Ascending aorta (tissue), 2 donors: ENCODE measurements at places on chromosomes 3 and 15. TPM values are rescaled to one million over a fixed set of nuclear protein-coding genes. Genes with fewer than 3 reads are reported as not detected.

DNA sequence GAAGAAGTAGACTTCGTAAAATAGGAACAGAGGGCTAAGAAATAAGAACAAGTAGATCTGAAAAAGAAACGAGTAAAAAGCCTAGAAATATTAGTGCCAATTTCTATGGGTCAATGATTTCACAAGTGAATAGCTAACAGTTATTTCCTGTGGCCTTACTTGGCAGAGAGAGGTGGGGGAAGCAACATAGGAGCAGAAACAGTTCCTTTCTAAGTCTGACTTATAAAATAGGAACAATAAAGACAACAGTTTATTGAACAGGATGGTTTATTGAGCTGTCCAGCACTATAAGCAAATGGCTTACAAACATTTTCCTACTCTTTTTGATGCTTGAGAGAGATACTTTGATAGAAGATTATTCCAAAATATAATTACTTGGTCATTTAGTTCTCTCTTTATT is 37.9 kb downstream of the AGTR1 start:
- no peaks in the 10 kb centered on the region for H3K27me3 ChIP-seq
- no peak overlapping the region for H3K4me3 ChIP-seq
- H3K4me1 ChIP-seq = no peaks in the 10 kb centered on the region
- no peaks in the 10 kb centered on the region for H3K36me3 ChIP-seq
- DNase-seq = no peak
- no peak overlapping the region for H3K27ac ChIP-seq

DNA sequence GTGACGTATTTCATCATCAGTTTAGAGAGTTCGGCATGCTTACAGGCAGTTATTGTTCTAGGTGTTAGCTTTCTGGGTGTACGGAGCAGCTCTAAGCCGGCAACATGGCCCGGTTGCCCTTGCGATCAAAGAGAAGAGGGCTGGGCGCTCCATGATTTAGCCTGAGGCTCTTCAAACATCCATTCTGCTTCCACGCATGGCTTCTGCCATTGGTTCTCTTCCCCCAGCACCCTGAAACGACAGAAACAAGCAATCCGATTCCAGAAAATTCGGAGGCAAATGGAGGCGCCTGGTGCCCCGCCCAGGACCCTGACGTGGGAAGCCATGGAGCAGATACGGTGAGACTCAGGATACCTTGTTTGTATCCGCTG is 574 bp downstream of the NGRN start:
- peaks cover 7% of the 10 kb centered on the region for H3K36me3 ChIP-seq
- peak overlapping the region; percentile 89 for H3K27ac ChIP-seq
- DNase-seq = no peak
- H3K27me3 ChIP-seq = no peaks in the 10 kb centered on the region
- H3K4me3 ChIP-seq = peak overlapping the region; percentile 62

- no peaks in the 10 kb centered on the region for H3K27me3 ChIP-seq
- H3K4me3 ChIP-seq = no peak overlapping the region
- DNase-seq = no peak
These were observed 17.4 kb downstream of the POLG start for GRCh38 chr15:89317186-89317720.

DNA sequence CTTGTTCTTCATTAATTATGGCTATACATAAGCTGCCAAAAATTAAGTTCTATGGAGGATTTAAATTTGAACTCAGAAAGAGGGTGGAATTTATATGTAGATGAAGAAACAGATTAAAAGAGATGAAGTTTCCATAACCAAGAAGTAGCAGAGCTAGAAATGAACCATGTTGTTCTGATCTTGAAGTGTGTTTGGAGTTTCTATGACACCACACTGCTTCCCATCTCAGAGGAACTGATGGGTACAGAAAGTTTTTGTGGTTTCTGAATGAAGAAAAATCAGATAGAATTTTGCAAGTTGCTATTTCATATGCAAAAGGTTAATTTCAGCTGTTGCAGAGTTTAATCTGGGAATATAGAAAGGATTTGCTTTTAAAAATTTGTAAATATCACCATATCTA is 710.3 kb downstream of the PDCD6IP start:
- no peaks in the 10 kb centered on the region for H3K4me1 ChIP-seq
- H3K27me3 ChIP-seq = no peaks in the 10 kb centered on the region
- H3K4me3 ChIP-seq = no peak overlapping the region
- no peaks in the 10 kb centered on the region for H3K36me3 ChIP-seq
- H3K27ac ChIP-seq = no peak overlapping the region

DNA sequence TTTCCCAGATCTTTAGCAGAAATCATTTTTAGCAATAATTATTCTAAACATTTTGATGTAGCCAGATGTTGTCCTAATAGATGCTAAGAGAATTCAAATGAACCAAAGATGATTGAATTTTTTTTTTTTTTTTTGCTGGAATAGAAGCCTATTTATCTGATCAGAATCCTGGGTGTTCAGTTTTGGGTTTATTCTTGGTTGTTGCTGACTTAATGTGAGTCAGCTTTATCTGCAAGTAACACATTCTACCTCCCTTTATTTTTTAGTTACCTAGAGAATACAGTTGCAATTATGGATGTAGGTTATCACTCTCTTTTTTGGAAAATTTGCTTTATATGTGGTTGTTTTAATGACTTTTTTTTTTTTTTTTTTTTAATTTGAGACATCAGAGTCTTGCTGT is 6.4 kb downstream of the CEP97 start:
- no peaks in the 10 kb centered on the region for H3K27me3 ChIP-seq
- H3K36me3 ChIP-seq = peaks cover 31% of the 10 kb centered on the region
- DNase-seq = no peak
- H3K4me3 ChIP-seq = no peak overlapping the region
- H3K4me1 ChIP-seq = no peaks in the 10 kb centered on the region

- H3K27ac ChIP-seq = peak overlapping the region; percentile 98
- H3K4me3 ChIP-seq = peak overlapping the region; percentile 96
- H3K27me3 ChIP-seq = no peaks in the 10 kb centered on the region
- H3K36me3 ChIP-seq = no peaks in the 10 kb centered on the region
- DNase-seq = no peak
These were observed 3.2 kb upstream of the SIN3A start for GRCh38 chr15:75454471-75455378.

DNA sequence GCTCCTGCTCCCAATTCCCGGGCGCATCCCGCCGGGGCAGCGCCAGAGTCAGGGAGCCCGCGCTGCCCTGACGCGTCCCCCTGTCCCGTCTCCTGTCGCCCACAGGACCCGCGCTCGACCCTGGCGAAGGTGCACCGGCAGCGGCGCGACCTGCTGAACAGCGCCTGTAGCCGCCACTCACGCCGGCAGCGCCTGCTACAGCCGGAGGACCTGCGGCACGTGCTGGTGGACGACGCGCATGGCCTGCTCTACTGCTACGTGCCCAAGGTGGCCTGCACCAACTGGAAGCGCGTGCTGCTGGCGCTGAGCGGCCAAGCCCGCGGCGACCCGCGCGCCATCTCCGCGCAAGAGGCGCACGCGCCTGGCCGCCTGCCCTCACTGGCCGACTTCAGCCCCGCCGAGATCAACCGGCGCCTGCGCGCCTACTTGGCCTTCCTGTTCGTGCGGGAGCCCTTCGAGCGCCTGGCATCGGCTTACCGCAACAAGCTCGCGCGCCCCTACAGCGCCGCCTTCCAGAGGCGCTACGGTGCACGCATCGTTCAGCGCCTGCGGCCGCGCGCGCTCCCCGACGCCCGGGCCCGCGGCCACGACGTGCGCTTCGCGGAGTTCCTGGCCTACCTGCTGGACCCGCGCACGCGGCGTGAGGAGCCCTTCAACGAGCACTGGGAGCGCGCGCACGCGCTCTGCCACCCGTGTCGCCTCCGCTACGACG is 16.9 kb downstream of the C3orf22 start:
- peak; percentile 48 for DNase-seq
- no peak overlapping the region for H3K4me3 ChIP-seq
- H3K4me1 ChIP-seq = no peaks in the 10 kb centered on the region
- no peaks in the 10 kb centered on the region for H3K36me3 ChIP-seq
- no peak overlapping the region for H3K27ac ChIP-seq

- no peaks in the 10 kb centered on the region for H3K4me1 ChIP-seq
- H3K36me3 ChIP-seq = no peaks in the 10 kb centered on the region
- H3K27me3 ChIP-seq = no peaks in the 10 kb centered on the region
- H3K27ac ChIP-seq = no peak overlapping the region
These were observed 62.3 kb downstream of the NOX5 start for GRCh38 chr15:69076756-69077155.

GRCh38 chr15:101489599-101490407 is at the start of gene PCSK6:
Gene PCSK6 (minus strand): TSS chr15:101489707. CDS start chr15:101489670, 37 bp downstream.
- no peak for DNase-seq
- H3K27ac ChIP-seq = no peak within 1 kb of the TSS
- peaks cover 10% of the 10 kb centered on the region for H3K27me3 ChIP-seq

DNA sequence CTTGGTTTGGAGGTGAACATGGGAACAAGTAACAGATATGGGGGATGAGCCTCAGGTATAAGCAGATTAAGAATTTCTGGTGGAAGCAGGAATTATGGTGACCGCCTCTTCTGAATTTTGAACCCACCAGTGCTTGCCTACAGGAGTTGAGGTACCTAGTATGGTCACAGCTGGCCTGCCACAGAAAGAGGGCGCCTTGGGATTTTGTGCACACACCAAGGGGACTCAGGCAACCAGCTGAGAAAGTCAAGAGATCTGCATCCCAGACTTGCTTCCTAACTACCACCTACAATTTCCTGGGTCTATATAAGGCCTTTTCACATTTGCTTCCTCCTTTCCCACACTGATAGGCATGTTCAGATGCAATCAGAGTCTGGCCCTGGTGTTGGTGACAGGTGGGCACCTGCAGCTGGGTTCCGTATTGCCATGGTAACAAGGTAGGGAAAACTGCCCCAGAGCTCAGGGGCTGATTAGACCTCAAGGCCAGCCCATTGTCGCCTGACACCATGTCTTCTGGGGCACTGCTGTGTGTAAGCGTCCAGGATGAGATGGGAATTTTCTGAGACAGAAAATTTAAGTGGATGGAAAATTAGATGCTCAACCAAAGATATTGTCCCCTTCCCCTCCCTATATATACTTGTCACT is 75.9 kb upstream of the RASGRF1 start:
- H3K4me1 ChIP-seq = no peaks in the 10 kb centered on the region
- no peak overlapping the region for H3K4me3 ChIP-seq
- H3K27me3 ChIP-seq = no peaks in the 10 kb centered on the region
- H3K36me3 ChIP-seq = no peaks in the 10 kb centered on the region

DNA sequence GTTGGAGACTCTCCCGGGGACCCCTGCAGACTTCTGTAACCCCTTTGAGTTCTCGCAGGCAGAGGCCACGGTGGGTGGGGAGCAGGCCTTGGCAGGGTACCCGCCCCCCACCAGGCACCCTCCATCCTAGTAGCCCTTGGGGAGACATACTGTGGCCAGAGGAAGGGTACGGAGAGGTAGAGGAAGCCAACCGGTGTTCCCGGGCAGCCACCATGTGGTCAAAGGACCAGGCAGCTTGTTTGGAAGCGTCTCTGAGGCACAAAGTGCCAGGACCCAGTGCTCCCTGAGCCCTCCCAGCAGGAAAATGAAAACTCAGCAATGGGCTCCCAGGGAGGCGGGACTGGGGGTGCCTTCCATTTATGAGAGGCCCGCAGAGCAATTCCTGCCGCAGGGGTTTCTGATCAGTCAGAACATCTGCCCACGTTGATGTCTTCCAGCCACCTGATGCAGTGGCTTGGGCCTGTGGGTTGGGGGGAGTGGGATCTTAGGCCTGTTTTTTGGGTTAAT is 53.0 kb upstream of the CGNL1 start:
- H3K4me3 ChIP-seq = no peak overlapping the region
- no peaks in the 10 kb centered on the region for H3K27me3 ChIP-seq
- DNase-seq = no peak

DNA sequence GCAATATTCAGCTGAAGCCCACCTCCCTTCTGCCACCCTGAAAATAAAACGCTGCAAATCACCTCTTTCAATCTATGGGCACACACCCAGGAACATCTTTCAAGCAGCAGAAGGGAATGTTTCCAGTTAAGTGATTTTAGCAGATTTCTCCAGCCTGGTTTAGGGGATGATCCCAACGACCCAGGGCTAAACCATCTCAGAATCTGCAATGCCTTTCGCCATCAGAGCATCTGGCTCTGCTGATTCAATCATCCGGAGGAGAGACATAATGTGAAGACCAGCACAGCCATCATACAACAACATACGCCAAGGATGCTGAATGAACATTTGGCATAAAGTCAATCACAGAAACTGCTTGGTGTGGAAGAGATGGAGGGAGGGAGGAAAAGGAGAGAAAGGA is 15.5 kb upstream of the LRRN1 start:
- no peak overlapping the region for H3K4me3 ChIP-seq
- no peak overlapping the region for H3K27ac ChIP-seq
- H3K36me3 ChIP-seq = no peaks in the 10 kb centered on the region
- no peaks in the 10 kb centered on the region for H3K27me3 ChIP-seq
- H3K4me1 ChIP-seq = no peaks in the 10 kb centered on the region
- no peak for DNase-seq

- no peak for DNase-seq
- no peaks in the 10 kb centered on the region for H3K4me1 ChIP-seq
- no peaks in the 10 kb centered on the region for H3K27me3 ChIP-seq
- H3K36me3 ChIP-seq = no peaks in the 10 kb centered on the region
- H3K27ac ChIP-seq = no peak overlapping the region
These were observed 33.5 kb upstream of the BCL6 start for GRCh38 chr3:187778726-187779125.

DNA sequence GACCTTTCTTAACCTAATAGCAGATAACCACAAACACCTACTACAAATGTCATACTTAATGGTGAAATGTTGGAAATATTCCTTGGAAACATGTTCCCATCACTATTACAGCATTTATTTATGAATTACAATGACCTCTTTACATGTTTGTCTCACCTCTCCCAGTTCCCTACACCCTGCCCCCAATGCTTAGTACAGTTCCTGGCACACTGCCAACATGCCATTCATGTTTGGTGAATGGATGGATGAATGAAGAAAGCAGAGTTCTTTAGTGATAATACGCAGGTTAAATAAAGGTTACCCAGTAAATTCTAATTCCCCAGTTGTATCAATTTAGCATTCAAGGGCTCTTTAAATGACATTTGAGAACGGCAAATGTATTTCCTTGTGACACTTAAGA is 259.9 kb upstream of the ATP11B start:
- no peak for DNase-seq
- no peak overlapping the region for H3K27ac ChIP-seq

DNA sequence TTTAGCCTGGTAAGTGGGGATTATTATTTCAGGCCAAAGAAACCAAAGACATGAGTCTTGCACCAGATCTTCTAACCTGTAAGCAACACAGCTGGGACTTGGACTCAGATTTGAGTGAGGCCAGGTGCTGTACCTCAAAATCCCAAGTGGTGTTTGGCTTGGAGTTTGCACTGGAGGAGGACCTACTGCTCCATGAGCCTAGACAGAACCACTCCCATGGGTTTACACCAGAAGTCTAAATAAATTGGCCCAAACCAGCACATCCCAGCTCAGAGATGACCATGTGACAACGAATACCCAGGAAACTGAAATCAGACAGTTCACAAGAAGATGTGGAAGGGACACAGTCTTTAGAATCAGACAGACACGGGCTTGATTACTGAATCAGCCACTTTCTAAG is 47.5 kb downstream of the MINAR1 start:
- no peaks in the 10 kb centered on the region for H3K27me3 ChIP-seq
- H3K36me3 ChIP-seq = no peaks in the 10 kb centered on the region
- no peak for DNase-seq

The BUB1B gene
- not detected for total RNA-seq

The CASR gene
- not detected for total RNA-seq

The SI gene
- not detected for total RNA-seq

The SEMA5B gene
- 0.85 TPM for total RNA-seq

The ERICH6 gene
- total RNA-seq = not detected

The TMEM202 gene
- not detected for total RNA-seq

The LMAN1L gene
- not detected for total RNA-seq

The RPP14 gene
- total RNA-seq = 32.5 TPM

The TTLL13 gene
- not detected for total RNA-seq

The RASGRF1 gene
- total RNA-seq = not detected
